GM04504 (cell line): ENCODE measurements at places on chromosomes 12 and 14.

DNA sequence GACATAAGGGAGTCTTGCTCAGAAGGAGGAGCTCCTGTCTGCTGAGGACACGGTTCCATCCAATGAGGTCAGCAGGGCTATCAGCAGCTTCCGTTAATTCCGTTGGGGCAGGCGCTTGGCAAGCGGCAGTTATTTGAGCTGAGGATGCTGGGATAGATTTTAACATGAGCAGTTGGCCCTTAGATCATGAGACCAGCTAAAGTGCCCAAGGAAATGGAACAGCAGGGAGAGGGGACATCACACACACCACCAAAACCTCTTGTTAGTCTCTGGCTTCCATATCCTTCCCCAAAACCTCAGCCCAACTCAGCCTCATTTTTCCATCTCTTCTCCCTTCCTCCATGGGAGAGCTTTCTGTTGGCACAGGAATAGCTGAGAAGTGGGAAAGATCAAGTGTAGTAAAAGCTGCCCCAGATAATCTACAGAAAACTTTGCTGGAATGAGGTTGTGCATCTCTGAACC lies 138.7 kb upstream of the PZP start:
- DNase-seq: no peak

DNA sequence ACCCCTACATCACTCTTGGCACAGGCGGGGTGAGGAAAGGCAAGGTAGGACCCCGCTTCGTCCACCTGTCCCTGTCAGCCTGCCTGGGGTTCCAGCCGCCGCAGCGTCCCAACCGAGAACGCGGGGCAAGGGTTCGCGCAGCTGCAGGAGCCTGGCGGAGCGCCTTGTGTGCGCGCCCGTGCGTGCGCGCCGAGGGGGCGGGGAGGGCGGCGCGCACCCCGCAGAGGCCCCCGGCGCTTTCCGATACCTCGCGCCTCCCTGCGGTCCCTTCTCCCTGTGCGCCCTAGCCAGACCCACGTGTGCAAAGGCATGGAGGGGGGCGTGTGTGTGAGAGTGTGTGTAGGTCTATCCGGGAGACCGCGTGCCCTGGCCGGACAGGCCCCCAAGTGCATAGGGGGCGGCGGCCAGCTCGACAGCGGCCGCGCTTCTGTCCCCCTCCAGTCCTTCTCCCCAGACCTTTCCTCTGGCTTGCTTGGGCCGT lies 122.4 kb downstream of the TSPAN9 start:
- no peak for DNase-seq

GRCh38 chr14:54395716-54396115 lies 1.1 kb upstream of the CDKN3 start:
- no peak for DNase-seq

DNA sequence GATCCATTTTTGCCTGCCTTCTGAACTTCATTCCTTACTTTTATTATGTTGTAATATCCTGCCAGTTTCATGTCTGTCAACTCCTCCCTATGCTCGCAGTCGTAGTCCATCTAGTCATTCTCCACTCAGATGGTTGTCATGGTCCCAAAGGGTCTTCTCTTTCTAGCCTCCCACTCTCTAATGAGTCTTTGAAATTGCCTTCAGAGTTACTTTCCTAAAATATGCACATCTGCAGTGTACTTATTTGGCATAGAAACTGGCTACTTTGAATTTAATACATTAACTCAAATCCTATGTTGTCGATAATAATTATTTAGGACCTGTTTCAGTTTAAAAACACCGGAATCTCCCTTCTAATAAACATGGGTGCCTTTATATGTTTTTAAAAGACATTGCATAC lies 101.0 kb downstream of the PDE3A start:
- DNase-seq: no peak

GRCh38 chr12:96623656-96624217 lies 134.4 kb downstream of the CFAP54 start:
- DNase-seq: no peak

GRCh38 chr12:95674631-95675030 lies 115.9 kb downstream of the NTN4 start:
- DNase-seq: no peak
